ENCODE measurements at places on chromosomes 7 and 10. TPM values are rescaled to one million over a fixed set of nuclear protein-coding genes. Genes with fewer than 3 reads are reported as not detected.

GALNT17 gene
- total RNA-seq, result 2.2 TPM

PDK4 gene
- total RNA-seq, result 482 TPM

CACUL1 gene
- total RNA-seq, result 54.8 TPM

ANKRD30A gene
- 3.5 TPM for total RNA-seq

PTPRN2 gene
- total RNA-seq, result 2.6 TPM

GRCh38 chr7:128240696-128241386, at the start of gene LEP:
Gene LEP (plus strand): TSS chr7:128241278. CDS start chr7:128252019, 10,741 bp downstream.
- no peak for DNase-seq

- peak; percentile 96 for DNase-seq
Observed at GRCh38 chr7:151083071-151083823, at the start of gene TMUB1. Gene TMUB1 (minus strand): TSS chr7:151083493. CDS start chr7:151082563, 930 bp downstream.

GRCh38 chr7:15801551-15801950, 115.1 kb upstream of the MEOX2 start:
- no peak for DNase-seq

DNA sequence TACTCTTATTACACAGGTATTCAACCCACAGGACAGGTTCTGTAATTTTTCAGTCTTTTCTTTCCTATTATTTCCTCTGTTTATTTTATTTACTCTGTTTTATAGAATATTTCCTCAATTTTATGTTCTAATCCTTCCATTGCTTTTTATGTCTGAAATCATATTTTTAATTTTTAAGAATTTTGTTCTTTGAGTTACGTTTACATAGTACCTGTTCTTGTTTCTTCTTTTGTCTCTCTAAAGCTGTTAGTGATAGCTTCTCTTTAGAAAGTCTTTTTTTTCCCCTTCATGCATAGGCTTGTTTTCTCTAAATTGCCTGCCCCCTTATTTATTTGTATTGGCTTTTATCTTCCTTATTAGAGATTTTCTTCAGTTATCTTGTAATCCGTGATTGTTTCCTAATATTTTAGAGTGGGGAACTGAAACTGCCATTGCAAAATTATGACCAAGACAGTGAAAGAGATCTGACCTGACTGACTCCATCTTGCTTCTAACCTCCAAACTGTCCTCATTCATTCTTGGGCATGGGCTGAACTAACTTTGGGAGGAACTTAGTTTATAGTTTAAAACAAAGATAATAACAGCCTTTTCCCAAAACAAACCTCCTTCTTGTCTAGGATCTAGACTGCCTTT, 187.6 kb downstream of the PFKFB3 start:
- DNase-seq, result no peak

DNA sequence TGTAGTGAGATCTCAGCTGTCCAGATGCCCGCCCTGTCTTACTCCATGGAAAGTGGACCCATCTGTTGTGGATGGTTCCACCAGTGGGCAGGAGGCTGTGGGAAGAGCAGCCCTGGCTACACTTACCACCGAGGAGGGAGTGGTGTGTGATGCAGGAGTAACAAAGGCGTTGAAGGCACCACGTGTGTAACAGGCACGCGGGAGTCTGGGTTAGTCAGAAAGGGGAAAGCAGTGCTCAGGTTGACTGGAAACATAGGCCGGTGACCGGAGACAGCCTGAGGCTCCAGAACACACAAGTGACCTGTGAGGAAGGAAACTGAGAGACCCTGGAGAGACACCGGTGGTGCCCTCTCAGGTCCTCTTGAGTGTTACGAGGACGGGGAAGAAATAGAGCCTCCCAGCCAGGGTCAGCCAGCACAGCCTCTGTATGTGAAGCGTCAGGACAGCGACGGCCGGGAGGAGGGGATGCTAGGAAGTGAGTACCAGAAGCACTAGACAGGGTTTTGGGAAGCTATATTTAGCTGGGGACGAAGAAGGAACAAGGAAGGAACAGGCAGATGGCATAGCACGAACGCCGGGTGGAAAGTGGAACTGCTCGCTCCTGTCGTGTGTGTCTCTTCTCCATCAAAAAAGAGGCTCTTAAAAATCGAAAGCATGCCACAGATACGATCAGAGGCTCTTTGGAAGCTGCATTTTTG, 51.7 kb downstream of the DAGLB start:
- DNase-seq, result no peak

DNA sequence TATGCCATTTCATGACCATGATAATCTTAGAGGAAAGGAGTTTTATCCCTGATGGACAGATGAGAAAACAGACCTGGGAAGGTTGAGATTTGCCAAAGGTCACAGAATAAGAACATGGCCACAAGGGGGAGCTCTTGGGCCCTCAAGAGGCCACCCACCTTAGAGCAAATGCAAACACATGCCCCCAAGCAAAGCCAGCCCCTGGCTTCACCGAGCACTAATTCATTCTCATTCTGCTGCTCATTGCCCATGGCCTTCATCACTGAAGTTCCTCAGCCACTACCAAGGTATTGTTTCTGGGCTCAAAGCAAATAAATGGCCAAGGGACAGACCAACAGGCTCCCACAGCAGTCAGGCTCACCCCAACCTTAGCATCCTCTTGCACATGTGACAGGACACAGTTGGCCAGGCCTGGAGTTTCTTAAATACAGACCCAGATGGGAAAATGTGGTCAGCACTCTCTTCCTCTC, 44.2 kb downstream of the PDLIM1 start:
- DNase-seq, result no peak

- no peak for DNase-seq
Observed at GRCh38 chr7:93799750-93800357, 90.7 kb downstream of the TFPI2 start.

GRCh38 chr7:126450269-126450671, 802.5 kb downstream of the GRM8 start:
- DNase-seq, result no peak
